ENCODE measurements at places on chromosomes 6 and 20.

DNA sequence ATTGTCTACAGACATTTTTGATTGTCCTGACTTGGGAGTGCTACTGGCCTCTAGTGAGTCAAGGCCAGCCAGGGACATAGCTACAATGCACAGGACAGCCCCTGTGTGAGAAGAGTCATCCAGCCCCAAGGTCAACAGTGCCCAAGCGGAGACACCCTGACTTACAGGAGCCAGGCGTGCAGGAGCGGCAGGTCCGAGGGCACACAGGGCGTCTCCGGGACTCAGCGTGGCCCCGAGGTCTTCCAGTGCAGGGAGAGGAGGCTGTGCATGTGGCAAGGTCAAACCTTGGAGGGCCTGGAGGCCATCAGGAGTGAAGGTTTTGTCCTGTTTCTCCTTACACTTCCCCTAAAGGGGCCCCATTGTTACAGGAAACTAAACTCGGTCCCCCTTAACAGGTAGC lies 41.3 kb upstream of the QKI start:
- DNase-seq: no peak

- no peak for DNase-seq
Measured at GRCh38 chr20:43385914-43386313, 71.8 kb upstream of the SRSF6 start.

- DNase-seq: no peak
Measured at GRCh38 chr20:13913572-13913971, 76.8 kb downstream of the SEL1L2 start.

GRCh38 chr6:159397753-159398152 lies 228.6 kb downstream of the FNDC1 start:
- no peak for DNase-seq

GRCh38 chr6:90586546-90586835 lies 381 bp downstream of the MAP3K7 start:
- DNase-seq: no peak

- DNase-seq: no peak
Measured at GRCh38 chr6:30013291-30013922, 47.7 kb upstream of the POLR1H start.
